ENCODE measurements at places on chromosomes 6 and 20.

DNA sequence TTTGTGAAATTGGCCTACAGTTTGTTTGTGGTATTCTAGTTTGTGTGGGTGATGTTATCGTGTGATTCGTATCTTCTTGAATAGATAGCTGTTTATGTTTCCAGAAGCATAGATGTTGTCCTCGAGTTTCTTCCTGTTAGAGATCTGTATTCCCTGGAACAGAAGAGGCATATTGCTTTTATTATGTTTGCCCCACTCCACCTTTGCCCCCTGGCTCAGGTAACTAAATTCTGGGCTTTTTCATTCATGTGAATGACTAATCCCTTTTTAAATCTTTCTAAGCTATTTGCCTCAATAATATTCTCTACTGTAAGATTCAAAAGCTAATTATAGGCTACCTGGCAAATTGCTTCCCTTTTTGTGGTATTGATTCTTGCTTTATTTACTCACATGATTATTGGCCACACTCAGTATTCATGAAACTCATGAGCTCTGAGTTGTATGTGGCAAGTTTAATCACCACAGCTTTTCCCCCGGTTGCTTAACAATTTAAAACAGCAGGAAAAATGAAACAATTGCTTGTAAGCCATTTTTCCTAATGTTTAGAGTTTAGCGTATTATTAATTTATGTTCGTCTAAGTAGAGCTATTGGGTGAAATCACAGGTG is 12.6 kb downstream of the RNF217 start:
- DNase-seq = no peak

DNA sequence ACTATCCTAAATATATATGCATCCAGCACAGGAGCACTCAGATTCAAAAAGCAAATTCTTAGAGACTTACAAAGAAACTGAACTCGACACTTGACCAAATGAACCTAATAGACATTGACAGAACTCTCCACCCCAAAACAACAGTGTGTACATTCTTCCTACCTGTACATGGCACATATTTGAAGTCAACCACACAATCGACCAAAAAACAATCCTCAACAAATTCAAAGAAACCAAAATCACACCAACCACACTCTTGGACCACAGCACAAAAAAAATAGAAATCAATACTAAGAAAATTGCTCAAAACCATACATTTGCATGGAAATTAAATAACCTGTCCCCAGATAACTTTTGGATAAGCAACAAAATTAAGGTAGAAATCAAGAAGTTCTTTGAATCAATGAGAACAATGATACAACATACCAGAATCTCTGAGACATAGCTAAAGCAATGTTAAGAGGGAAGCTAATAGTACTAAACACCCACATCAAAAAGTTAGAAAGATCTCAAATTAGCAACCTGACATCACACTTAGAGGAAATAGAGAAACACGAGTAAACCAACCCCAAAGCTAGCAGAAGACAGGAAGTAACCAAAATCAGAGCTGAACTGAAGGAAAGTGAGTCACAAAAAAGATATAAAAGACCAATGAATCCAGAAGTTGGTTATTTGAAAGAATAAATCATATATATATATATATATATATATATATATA is 12.5 kb upstream of the TREM1 start:
- DNase-seq = peak; percentile 67

DNA sequence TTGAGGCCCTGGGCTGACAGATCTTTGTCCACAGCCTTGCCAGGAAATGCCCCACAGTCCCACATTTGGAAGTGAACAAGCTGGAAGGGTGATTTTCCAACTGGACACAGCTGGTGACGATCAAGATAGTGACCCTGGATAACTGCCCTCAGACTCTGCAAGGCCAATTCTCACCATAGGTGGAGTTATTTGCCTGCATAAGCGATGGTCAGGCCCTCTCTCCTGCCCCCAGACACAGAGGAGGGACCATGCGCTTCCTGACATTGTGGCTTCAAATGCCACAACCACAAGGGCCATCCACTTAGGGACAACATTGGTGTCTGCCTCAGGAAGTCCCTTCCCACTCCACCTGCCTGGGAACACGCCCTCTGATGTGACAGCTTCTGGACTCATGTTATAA is 96.0 kb downstream of the JPH2 start:
- no peak for DNase-seq

DNA sequence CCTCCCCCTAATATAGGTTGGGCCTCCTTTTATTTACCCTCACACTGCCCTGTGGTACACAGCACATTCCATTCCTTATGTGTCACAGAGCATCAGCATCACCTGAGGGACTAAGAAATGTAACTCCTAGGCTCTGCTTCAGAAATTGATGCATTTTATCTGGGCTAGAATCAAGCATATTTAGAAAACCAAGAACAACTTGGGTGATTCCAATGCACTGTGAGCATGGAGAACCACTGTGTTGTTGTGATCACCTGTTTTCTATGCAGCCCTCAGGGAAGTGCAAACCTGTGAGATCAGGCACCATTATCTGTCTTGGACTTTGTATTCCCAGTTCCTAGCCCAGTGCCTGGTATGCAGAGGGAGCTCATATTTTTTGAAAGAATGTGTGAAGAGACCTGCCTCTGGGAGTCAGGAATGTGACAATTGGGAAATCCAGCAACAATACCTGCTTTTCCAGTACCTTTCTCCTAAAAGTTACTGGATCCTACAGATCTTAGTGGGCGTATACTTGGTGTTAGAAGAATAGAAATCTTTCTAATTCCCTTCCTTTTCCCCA is 7.0 kb downstream of the KAT14 start:
- no peak for DNase-seq

DNA sequence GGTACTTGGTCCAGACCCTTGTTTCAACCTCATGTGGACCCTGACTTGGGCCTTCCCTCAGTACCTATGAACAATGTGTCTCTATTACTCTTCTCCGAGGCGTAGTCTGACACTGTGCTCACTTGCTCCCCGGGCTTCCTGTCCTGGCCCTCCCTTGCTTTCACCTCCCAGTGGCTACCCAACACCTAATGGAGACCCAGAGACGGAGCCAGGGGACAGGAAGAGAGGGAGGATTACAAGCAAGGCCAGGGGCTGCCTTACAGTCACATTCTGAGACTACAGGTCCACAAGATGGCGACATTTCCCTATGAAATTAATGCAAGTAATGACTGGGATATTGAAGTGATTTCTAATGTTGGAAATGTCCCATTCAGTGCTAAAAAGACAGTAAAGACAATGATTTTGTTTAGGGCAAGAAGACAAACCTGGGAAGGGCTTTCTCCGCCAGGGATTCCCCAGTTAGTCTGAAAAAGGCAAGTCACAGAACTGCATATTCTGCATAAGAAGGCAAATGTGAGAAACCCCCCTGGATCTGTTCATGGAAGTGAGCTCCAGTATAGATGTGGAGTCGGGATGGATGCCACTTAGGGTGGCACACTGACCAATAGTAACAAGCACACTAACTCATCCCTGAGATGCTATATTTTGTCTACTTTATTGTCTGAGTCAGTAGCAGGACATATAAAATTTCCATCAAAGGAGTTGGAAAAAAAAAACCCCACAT is 44.0 kb upstream of the ZBTB24 start:
- peak; percentile 84 for DNase-seq

DNA sequence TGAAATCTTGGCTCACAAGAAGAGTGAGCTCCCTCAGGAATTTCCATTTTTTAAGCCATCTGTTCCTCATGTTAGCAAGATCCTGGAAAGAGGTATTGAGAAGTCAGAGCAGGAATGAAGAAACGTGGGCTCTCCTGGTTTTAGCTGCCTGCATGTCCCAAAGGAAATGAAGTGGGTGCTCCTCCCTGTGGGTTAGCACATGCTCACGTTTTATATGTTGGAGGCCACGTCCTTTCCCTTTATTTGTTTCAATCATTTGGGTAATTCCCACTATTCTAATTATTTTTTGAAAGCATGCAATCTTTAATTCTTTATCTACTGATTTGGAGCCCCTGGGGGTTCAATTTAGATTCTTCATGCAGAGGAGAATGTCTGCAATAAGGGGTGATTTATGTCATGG is 4.3 kb upstream of the MAP3K4 start:
- no peak for DNase-seq

DNA sequence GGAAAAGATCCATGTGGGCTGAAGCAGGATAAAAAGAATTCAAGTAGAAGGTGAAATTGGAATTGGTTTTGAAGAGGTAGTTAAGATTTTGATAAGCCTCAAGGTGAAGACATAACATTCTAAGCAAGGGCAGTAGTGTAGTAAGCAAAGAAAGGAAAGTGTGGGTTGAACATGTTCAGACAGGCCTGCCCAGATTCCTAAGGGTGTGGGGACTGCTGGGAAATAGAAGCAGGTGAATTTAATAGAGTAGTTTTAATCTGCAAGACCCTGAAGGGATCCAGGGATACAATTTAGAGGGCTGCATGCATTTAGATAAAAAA is 19.1 kb downstream of the TAB2 start:
- DNase-seq = no peak

DNA sequence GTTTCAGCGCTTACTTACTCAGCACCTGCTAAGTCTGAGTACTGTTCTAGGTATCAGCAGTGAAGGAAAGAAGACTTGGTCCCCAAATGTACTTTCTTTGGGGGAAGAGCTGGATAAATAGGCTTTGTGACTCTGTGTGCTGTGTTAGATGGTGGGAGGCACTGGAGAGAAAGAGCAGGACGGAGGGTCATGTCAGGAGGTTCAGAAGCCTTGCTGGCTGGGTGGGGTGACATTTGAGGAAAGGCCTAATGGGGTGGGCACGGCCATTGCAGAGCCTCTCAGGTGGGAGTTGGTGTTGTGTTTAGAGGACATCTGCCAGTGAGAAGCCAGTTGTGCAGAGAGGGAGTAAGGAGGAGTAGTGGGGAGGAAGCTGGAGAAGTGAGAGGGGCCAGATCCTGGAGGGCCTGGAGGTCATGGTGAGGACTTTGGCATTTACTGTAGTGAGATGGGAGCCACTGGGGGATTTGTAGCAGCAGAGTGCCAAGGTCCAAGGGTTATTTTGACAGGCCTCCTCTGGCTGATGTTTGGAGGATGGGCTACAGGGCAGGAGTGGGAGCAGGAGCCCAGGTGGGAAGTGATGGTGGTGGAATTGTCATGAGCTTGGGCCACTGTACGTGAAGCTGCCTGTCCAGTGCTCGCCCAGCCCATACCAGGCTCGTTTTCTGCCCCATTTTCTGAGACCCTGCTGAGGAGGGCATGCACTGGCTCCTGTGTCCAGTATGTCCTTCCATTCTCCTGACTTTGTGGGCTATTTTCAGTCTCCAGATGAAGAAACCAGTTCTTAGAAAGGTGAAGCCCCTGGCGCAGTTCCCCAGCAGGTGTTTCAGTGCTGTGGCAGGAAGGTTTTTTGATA is 886 bp downstream of the SDCBP2 start:
- no peak for DNase-seq

DNA sequence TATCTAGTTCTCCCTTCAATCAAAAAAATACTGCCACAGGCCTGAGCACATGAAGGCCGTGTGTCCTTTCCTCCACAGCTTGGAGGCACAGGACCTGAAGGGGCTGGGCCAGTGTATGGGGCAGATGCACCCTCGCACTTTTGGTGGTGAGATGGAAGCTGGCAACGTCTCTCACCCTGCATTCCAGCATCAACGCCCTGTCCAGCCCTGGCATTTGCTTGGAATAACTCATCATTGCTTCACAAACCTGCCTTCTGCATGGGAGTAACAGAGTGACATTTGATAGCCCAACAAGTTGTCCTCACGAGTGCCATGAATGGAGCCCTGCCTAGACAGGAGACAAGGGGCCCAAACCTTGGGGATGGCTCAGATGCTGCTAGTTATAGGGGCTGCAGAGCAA is 257.9 kb downstream of the SMOC2 start:
- no peak for DNase-seq

DNA sequence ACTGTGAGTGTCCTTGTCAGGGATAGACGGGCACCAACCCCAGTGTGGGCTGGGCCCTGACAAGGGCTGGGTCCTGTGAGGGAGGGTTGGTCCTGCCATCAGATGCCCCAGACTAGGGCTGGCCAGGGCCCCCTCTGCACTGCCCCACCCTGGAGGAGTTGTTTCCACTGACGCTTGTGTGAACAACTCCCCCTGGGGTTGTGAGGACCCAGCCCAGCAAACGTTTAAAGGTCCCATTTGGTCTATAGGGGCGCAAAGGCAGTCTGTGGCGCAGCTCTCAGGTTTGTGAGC is 104.1 kb downstream of the BMP7 start:
- no peak for DNase-seq

- no peak for DNase-seq
These were observed 12.5 kb downstream of the WDR27 start for GRCh38 chr6:169689287-169689686.

GRCh38 chr6:15036690-15037245 is 209.1 kb upstream of the JARID2 start:
- no peak for DNase-seq

- DNase-seq = no peak
These were observed 31.2 kb downstream of the NUS1 start for GRCh38 chr6:117706504-117706903.

DNA sequence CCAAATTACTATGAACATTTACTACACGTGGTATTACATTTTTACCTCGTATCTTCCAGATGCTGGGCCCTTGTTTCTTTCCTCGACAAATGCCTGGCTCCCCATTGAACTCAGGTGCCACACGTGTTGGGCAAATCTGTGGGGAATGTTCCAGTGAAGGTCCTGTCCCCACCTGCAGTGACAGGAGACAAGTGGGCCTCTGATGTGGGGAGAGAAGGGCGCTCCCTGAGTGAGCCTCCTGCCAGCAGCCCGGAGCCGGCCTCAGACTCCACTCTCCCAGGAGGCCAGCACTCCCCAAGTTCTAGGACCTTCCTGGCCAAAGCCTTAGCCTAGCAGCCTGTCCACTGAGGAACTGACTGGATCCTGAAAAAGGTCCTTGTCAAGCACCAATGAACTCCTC is 21.7 kb upstream of the SCML4 start:
- no peak for DNase-seq

DNA sequence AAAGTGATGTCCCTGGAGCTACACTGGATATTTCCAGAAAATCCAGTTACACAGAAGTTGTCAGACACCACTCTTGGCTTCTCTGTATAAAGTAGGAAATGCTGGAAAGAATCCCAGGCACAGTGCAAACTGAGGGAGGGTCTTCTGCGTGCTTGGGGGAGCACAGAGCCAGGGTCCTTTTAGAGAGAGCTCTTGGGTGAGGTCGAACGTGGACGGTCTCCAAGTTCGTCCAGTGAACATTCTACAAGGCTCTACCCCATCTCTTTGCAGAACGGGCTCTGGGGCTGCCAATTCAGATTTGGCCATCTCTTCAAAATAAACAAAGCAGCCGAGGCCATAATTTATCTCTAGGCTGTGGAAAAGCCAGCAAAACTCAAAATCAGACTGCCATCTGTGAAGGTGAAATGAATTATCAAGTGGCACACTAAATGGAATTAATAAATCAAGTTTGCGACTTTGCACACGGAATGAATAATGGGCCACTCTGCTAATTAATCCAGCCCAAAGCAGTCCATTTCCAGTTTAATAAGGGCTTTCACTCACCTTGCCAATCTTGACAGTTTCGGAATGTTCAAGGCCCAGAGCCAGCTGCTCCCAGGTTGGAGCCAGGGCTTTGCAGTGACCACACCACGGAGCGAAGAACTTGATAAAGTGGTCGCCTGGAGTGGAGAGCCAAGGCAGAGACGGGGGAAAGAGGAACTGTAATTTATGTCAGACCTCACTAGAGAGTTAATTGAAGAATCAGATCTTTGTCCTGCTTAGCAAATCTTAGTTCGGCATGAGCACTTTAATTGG is 19.3 kb downstream of the TXNDC5 start:
- DNase-seq = no peak
